ENCODE measurements at places on chromosomes 6 and 20. TPM values are rescaled to one million over a fixed set of nuclear protein-coding genes. Genes with fewer than 3 reads are reported as not detected.

DNA sequence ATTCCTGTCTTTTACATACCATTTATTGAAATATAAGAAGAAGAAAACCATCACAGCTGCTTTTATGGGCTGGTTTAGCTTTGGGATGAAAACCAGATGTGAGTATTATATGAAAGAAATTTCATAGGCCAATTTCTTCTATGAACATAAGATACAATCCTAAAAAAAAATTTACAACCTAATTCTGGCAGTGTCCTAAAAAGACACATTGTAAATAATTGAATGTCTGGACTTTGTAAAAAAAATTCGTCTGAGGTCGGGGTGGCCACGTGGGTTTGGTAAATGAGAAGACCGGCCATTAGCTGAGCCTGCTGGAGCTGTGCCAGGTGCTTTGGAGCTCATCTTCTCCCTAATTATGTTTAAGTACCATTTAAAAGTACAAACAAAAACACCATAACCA is 26.8 kb downstream of the DACT2 start:
- DNase-seq = no peak
- no peak overlapping the region for H3K27ac ChIP-seq

The SAPCD1 gene
- 2.9 TPM for total RNA-seq

DNA sequence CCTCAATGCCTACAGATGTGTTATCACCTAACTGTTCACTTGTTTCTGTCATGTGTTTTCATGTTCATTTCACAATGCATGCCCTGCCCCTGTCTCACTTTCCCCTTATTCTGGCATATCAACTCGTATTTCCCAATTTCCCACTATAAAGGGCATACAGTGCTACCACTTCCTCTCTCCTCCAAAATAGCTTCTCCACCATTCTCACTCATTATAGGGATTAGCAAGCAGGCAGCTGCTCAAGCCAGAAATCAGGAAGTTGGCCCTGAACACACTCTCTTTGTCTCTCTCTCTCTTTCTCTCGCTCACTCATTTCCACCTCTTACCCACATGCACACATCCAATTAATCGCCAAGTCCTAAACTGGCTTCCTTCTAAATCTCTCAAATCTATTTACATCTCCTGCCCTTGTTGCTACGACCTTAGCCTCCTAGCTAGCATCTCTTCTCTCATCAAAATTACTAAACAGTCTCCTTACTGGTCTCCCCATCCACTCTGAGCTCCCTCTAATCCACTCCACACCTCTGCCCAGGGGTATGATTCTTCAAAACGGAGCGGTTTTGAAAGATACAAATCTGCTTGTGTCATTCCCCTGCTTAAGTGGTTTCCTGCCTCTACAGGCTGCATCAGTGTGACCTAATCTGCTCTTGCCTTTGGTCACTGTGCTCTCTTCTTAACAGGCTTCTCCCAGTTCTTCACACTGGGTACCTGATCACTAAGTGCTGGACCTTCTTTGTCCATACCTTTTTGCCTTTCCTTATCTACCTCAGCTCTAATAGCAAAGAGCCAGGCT is 196.2 kb downstream of the BTBD9 start:
- no peaks in the 10 kb centered on the region for H3K27me3 ChIP-seq
- no peak for DNase-seq
- H3K4me1 ChIP-seq = peaks cover 3% of the 10 kb centered on the region
- H3K27ac ChIP-seq = no peak overlapping the region
- no peaks in the 10 kb centered on the region for H3K36me3 ChIP-seq
- no peak overlapping the region for H3K4me3 ChIP-seq

DNA sequence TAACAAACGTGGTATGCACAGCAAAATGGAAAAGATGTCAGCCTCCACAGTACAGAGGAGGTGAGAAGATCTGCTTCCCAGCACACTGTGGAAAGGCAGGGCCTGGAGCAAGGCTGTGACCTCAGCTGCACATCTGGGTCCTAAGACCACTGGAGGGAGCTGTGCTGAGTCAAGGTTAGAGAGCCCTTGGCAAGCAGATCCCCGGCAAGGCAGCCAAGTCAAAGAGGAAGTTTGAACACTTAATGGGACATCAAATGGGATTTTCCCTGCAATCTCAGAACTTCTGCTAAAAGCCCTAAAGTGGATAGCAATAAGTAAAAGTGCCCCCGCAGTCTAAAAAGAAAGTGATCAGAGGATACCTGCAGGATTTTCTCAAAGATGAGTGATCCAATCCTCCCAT is 39.5 kb downstream of the UNC5CL start:
- no peaks in the 10 kb centered on the region for H3K27me3 ChIP-seq
- no peak overlapping the region for H3K27ac ChIP-seq
- H3K4me1 ChIP-seq = peaks cover 4% of the 10 kb centered on the region
- DNase-seq = no peak
- H3K4me3 ChIP-seq = no peak overlapping the region

- H3K27me3 ChIP-seq = no peaks in the 10 kb centered on the region
- H3K27ac ChIP-seq = no peak overlapping the region
- no peak for DNase-seq
- no peaks in the 10 kb centered on the region for H3K36me3 ChIP-seq
Observed at GRCh38 chr20:37823296-37823980, 79.5 kb upstream of the VSTM2L start.

The MOXD1 gene
- 1.2 TPM for total RNA-seq

GRCh38 chr6:124999105-124999764 is 37.0 kb downstream of the RNF217 start:
- no peaks in the 10 kb centered on the region for H3K27me3 ChIP-seq
- H3K36me3 ChIP-seq = no peaks in the 10 kb centered on the region
- peaks cover 1% of the 10 kb centered on the region for H3K4me1 ChIP-seq
- no peak overlapping the region for H3K27ac ChIP-seq
- no peak overlapping the region for H3K4me3 ChIP-seq
- DNase-seq = no peak

- H3K27me3 ChIP-seq = no peaks in the 10 kb centered on the region
- H3K27ac ChIP-seq = no peak overlapping the region
- no peak overlapping the region for H3K4me3 ChIP-seq
- no peaks in the 10 kb centered on the region for H3K36me3 ChIP-seq
Observed at GRCh38 chr20:43690943-43691598, 24.2 kb downstream of the MYBL2 start.

DNA sequence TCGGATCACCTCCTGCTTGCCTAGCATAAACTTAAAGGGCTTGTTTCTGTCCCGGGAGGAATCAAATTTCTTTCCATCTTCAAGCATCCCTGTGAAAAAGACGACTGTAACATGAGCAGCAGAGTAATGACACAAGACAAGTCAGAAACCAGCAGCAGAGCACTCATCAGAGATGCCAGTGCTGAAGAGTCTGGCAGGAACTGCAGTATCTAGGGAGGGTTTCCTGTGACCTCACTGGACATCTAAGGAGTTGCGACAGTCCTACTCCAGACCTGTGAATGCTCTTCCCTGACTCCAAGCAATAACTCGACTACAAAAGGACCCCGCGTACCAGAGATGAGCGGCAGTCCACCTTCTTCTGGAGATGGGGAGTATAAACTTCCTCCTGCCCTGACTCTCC is 17.3 kb downstream of the FKBP1A start:
- DNase-seq = no peak
- no peaks in the 10 kb centered on the region for H3K36me3 ChIP-seq
- no peaks in the 10 kb centered on the region for H3K27me3 ChIP-seq
- no peaks in the 10 kb centered on the region for H3K4me1 ChIP-seq
- no peak overlapping the region for H3K4me3 ChIP-seq

DNA sequence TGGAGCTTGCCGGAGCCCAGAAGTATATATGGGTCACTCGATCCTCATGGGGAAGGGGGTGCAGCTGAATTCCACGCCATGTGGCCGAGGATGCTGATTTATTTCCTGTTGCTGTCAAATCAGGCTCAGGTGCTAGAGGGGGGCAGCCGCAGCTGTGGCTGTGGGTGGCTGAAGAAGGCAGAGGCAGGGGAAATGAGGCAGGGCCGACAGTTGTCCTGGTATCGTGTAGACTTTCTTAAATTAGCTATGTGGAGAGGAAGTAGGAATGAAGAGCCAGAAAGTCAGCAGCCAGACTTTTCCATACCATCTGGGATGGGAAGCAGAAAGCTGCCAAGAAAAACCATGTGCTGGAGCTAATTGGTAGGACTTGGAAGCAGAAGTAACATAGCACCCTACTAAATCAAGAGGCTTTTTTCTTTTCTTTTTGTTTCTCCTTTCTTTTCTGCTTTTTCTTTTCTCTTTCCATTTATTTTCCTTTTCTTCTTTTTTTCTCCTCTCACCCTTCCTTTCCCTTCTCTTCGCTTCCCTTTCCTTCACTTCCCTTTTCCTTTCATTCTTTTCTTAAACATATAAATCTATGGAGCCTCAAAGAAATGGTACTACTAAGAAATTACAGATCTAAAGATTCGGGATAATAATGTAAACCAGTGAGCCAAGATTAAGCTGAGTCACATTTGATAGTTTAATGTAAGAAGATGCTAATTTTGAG is 90.6 kb upstream of the CD83 start:
- H3K27me3 ChIP-seq = no peaks in the 10 kb centered on the region
- H3K4me3 ChIP-seq = no peak overlapping the region
- H3K36me3 ChIP-seq = no peaks in the 10 kb centered on the region
- no peaks in the 10 kb centered on the region for H3K4me1 ChIP-seq
- no peak overlapping the region for H3K27ac ChIP-seq
- DNase-seq = no peak

The OR2H2 gene
- not detected for total RNA-seq

The CST5 gene
- not detected for total RNA-seq

DNA sequence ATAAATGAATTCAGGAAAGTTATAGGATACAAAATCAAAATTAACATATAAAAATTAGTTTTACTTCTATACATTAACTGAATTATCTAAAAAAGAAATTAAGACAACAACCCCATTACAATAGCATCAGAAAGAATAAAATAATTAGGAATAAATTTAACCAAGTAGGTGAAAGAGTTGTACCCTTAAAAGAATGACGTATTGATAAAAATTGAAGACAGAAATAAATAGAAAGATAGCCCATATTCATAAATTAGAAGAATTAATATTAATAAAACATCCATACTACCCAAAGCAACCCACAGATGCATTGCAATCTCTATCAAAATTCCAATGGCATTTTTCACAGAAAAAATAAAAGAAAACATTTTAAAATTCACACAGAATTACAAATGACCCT is 242.8 kb downstream of the MMUT start:
- no peak for DNase-seq
- H3K27me3 ChIP-seq = no peaks in the 10 kb centered on the region
- no peak overlapping the region for H3K27ac ChIP-seq
- no peak overlapping the region for H3K4me3 ChIP-seq
- no peaks in the 10 kb centered on the region for H3K36me3 ChIP-seq

The TAF11 gene
- 18.8 TPM for total RNA-seq

The ANGPT4 gene
- total RNA-seq = 0.33 TPM

- H3K4me1 ChIP-seq = no peaks in the 10 kb centered on the region
- no peaks in the 10 kb centered on the region for H3K27me3 ChIP-seq
- H3K27ac ChIP-seq = no peak overlapping the region
- no peaks in the 10 kb centered on the region for H3K36me3 ChIP-seq
Observed at GRCh38 chr6:84204011-84204410, 23.4 kb downstream of the CEP162 start.

GRCh38 chr6:113805811-113806495 is 51.2 kb upstream of the MARCKS start:
- no peaks in the 10 kb centered on the region for H3K4me1 ChIP-seq
- H3K27me3 ChIP-seq = no peaks in the 10 kb centered on the region
- no peak overlapping the region for H3K27ac ChIP-seq
- H3K36me3 ChIP-seq = no peaks in the 10 kb centered on the region

GRCh38 chr6:48069280-48069679 is 41.7 kb downstream of the PTCHD4 start:
- H3K36me3 ChIP-seq = no peaks in the 10 kb centered on the region
- H3K4me1 ChIP-seq = peaks cover 2% of the 10 kb centered on the region
- no peaks in the 10 kb centered on the region for H3K27me3 ChIP-seq
- no peak overlapping the region for H3K27ac ChIP-seq
- DNase-seq = no peak

GRCh38 chr20:24153101-24154040 is 164.8 kb upstream of the GGTLC1 start:
- no peaks in the 10 kb centered on the region for H3K4me1 ChIP-seq
- DNase-seq = no peak
- no peaks in the 10 kb centered on the region for H3K36me3 ChIP-seq
- no peak overlapping the region for H3K4me3 ChIP-seq
- no peaks in the 10 kb centered on the region for H3K27me3 ChIP-seq

DNA sequence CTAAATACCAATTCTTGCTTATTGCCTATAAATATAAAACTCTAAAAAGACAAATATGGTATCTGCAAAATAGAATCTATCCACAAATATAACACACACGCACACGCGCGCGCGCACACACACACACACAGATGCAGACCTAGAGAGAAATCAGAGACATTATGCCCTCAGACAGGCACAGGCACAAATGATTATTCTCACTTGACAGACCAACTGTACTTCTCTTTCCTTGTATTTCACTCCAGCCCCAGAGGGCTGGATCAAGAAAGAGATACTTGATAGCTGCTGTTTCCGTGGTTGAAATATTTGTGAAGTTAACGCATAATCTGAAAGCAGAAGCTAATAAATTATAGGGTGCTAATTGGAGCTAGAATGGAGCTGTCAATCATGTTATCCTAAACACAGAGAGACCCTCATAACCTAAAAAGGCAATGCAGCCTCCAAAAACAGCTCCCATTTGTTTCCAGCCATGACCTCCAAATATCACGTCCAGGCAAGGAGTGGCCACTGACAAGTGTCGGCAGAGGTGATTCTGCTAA is 11.5 kb downstream of the VGLL2 start:
- H3K27me3 ChIP-seq = peaks cover 2% of the 10 kb centered on the region
- no peak overlapping the region for H3K27ac ChIP-seq
- no peaks in the 10 kb centered on the region for H3K36me3 ChIP-seq
- no peak for DNase-seq
- H3K4me3 ChIP-seq = no peak overlapping the region

GRCh38 chr6:33670971-33671743 is 40.3 kb downstream of the UQCC2 start:
- DNase-seq = no peak
- no peaks in the 10 kb centered on the region for H3K27me3 ChIP-seq
- H3K36me3 ChIP-seq = no peaks in the 10 kb centered on the region
- no peak overlapping the region for H3K27ac ChIP-seq

DNA sequence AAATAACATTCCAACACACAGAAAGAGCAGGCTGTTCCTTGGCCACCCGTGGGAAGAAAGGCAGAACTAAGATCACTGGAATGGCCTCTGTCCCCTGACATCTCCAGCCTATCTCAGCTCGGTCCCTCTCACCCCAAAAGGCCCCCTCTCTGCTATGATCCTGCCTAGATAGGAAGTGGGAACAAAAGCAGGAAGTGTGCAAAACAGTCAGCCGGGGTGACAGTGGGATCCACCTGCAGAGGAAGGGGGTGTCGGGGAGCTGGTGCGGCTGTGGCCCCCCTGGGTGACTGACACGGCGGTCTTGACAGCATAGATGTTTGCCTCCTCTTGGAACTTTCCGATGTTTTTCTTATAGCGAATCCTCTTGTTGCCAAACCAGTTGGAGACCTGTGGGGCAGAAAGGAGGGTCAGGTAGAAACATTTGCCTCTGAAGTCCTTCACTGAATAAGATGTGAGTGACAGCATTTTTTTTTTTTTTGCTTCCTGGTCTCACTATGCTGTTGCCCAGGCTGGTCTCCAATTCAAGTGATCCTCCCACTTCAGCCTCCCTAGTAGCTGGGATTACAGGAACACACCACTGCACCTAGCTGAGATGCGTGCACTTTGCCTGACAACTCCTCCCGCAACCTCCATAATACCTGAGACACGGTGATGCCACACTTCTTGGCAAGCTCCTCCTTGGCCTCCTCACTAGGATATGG is 2.8 kb downstream of the PBX2 start:
- no peaks in the 10 kb centered on the region for H3K27me3 ChIP-seq
- H3K27ac ChIP-seq = no peak overlapping the region
- no peaks in the 10 kb centered on the region for H3K36me3 ChIP-seq
- DNase-seq = no peak
- no peak overlapping the region for H3K4me3 ChIP-seq
- no peaks in the 10 kb centered on the region for H3K4me1 ChIP-seq

The GPR6 gene
- not detected for total RNA-seq
